ENCODE measurements at places on chromosomes 11 and 22. TPM values are rescaled to one million over a fixed set of nuclear protein-coding genes. Genes with fewer than 3 reads are reported as not detected.

UPK2 gene
- not detected for total RNA-seq

MACROD1 gene
- 162 TPM for total RNA-seq

GRCh38 chr11:877565-877964 lies 33.0 kb downstream of the CHID1 start:
- peaks cover 10% of the 10 kb centered on the region for H3K4me1 ChIP-seq
- DNase-seq: no peak
- H3K27ac ChIP-seq: no peak overlapping the region
- no peaks in the 10 kb centered on the region for H3K27me3 ChIP-seq
- peaks cover 5% of the 10 kb centered on the region for H3K36me3 ChIP-seq

DNA sequence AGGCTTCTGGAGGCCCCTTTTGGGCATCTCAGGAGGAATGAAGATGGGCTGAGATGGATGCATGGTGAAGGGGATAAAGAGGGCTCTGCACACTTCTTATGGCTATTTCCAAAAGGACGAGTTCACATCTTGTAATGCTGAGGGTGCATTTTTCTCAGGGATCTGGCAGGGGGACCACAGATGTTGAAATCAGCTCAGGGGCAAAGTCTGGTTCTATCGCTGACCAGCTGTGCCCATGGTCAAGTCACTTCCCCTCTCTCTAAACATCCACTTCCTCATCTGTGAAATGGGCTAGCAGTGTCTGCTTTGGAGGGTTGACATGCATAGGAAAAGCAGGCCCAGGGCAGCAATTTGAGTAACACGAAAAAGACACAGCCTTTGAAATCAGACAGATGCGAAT lies 26.5 kb downstream of the LHFPL7 start:
- H3K27ac ChIP-seq: no peak overlapping the region
- no peaks in the 10 kb centered on the region for H3K36me3 ChIP-seq
- no peaks in the 10 kb centered on the region for H3K27me3 ChIP-seq
- H3K4me3 ChIP-seq: no peak overlapping the region
- no peaks in the 10 kb centered on the region for H3K4me1 ChIP-seq
- no peak for DNase-seq

- H3K27ac ChIP-seq: no peak overlapping the region
- H3K4me3 ChIP-seq: no peak overlapping the region
- H3K27me3 ChIP-seq: no peaks in the 10 kb centered on the region
- DNase-seq: no peak
- H3K36me3 ChIP-seq: peaks cover 9% of the 10 kb centered on the region
Measured at GRCh38 chr11:108494182-108494581, 4.0 kb downstream of the POGLUT3 start.

All from gastrocnemius medialis (tissue), 4 donors.